M059J (cell line): ENCODE measurements at places on chromosomes 2 and 18. TPM values are rescaled to one million over a fixed set of nuclear protein-coding genes. Genes with fewer than 3 reads are reported as not detected.

The DLGAP1 gene
- total RNA-seq: not detected in 2 replicates

The IL36B gene
- total RNA-seq: not detected in 2 replicates

The HSBP1L1 gene
- total RNA-seq: 1.8 and 6.8 TPM in 2 replicates

The IL1R2 gene
- total RNA-seq: not detected in 2 replicates
